ENCODE measurements at places on chromosomes 16 and 17.

DNA sequence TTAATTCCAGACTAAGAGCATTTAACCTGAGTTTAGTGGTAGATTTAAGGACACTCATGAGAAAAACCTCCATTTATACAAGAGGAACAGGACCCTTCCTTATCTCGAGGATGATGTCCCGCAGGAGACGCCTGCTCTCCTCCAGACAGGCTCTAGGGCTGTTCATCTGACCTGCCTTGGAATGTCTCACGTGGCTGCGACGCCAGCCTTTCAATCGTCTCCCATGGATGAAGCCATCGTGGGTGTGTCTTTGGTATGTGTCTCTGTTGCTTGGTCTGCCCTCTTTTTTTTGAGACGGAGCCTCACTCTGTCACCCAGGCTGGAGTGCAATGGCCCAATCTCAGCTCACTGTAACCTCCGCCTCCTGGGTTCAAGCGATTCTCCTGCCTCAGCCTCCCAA, 16.5 kb downstream of the CHMP6 start:
- no peaks in the 10 kb centered on the region for H3K36me3 ChIP-seq
- peaks cover 16% of the 10 kb centered on the region for H3K27me3 ChIP-seq
- peaks cover 17% of the 10 kb centered on the region for H3K4me1 ChIP-seq
- no peak overlapping the region for H3K4me3 ChIP-seq
- no peak for DNase-seq
- H3K27ac ChIP-seq, result no peak overlapping the region

DNA sequence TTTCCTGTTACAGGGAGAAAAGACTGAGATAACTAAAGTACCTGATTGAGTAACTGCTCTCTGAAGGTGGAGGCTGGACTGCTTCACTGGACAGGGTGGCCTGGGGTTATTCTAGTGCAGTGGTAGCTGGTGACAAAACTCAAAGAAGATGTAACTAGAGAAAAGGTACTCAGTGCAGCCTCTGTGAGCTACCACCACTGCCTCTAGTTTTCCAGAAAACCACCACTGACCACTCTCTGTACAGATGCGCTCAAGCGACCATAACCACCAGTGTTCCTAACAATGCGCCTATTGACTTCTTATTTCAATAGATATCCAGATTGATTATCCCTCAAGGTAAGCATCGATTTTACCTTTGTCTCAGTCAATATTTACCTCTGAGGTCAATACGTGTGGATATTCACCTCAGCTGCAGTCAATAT, 492.2 kb downstream of the WWOX start:
- H3K4me3 ChIP-seq, result no peak overlapping the region
- no peak overlapping the region for H3K27ac ChIP-seq
- H3K36me3 ChIP-seq, result no peaks in the 10 kb centered on the region

DNA sequence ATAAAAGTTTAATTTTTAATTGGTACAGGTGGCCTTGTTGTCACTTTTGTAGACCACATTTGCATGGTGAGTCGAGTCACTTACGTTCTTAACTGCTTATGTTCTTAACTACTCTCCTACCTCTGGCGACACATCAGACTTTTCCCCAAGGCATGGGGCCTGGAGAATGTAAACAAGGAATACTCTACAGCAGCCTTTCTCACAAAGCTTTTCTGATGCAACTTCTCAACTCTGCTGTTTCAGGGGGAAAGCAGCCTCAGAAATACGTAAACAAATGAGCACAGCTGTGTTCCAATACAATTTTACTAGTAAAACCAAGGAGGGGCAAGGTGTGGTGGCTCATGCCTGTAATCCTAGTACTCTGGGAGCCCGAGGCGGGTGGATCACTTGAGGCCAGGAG, 6.9 kb downstream of the KARS1 start:
- H3K36me3 ChIP-seq, result peaks cover 60% of the 10 kb centered on the region
- no peak overlapping the region for H3K27ac ChIP-seq
- H3K27me3 ChIP-seq, result no peaks in the 10 kb centered on the region
- peaks cover 15% of the 10 kb centered on the region for H3K4me1 ChIP-seq
- no peak overlapping the region for H3K4me3 ChIP-seq
- DNase-seq, result no peak

- H3K27ac ChIP-seq, result peak overlapping the region; percentile 87
- H3K27me3 ChIP-seq, result no peaks in the 10 kb centered on the region
- H3K4me1 ChIP-seq, result peaks cover 39% of the 10 kb centered on the region
- no peak overlapping the region for H3K4me3 ChIP-seq
- no peak for DNase-seq
Measured at GRCh38 chr17:59848778-59849177, 44.0 kb downstream of the TUBD1 start.

DNA sequence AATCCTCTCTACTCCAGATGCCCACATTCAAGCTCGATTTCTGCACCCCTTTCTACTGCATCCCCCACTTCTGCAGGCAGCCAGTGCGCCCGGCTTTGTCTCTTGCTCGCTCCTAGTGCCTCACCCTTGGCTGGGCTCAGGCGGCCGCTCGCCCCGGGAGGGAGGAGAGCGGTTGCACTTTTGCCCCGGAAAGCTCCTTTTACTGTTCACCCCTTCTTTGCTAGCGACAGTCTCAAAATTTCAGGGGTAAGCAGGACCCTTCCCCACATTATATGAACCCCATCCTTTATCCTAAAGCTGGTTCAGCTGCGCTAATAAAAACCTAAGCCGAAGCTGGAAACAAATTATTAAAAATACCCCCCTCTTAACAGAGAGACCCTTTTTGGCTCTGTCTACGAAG, 1.0 kb downstream of the HOXB5 start:
- H3K4me1 ChIP-seq, result peaks cover 50% of the 10 kb centered on the region
- H3K4me3 ChIP-seq, result peak overlapping the region; percentile 54
- H3K36me3 ChIP-seq, result no peaks in the 10 kb centered on the region

DNA sequence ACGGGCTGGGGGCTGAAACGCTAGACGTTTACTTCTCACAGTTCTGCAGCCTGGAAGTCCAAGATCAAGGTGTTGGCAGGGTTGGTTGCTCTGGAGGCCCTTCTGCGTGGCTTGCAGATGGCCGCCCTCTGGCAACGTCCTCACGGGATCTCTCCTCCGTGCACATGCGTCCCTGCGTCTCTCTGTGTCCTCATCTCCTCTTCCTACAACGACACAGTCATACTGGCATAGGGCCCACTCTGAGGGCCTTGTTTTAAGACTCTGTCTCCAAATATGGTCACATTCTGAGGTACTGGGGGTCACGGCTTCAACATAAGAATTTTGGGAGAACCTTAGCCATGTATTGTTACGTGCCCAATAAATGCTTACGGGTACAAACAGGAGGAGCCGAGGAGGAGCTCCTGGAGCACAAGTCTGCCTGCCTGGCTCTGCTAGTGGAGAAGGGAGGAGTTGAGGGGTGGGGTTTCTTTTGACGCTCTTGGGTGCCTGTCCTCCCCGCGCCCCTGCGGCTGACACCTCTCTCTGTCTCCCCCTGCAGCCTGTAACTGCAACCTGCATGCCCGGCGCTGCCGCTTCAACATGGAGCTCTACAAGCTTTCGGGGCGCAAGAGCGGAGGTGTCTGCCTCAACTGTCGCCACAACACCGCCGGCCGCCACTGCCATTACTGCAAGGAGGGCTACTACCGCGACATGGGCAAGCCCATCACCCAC, 141.1 kb downstream of the NTN1 start:
- no peak for DNase-seq
- peak overlapping the region; percentile 65 for H3K27ac ChIP-seq
- peaks cover 31% of the 10 kb centered on the region for H3K4me1 ChIP-seq
- peaks cover 39% of the 10 kb centered on the region for H3K36me3 ChIP-seq
- no peaks in the 10 kb centered on the region for H3K27me3 ChIP-seq

GRCh38 chr17:65171752-65172151, 34.6 kb downstream of the RGS9 start:
- no peak overlapping the region for H3K27ac ChIP-seq
- H3K36me3 ChIP-seq, result no peaks in the 10 kb centered on the region
- no peak for DNase-seq
- peaks cover 18% of the 10 kb centered on the region for H3K4me1 ChIP-seq
- no peak overlapping the region for H3K4me3 ChIP-seq

GRCh38 chr16:3670711-3671110, 16.2 kb downstream of the DNASE1 start:
- no peak overlapping the region for H3K4me3 ChIP-seq
- no peak overlapping the region for H3K27ac ChIP-seq
- no peaks in the 10 kb centered on the region for H3K27me3 ChIP-seq
- peaks cover 83% of the 10 kb centered on the region for H3K36me3 ChIP-seq
- no peak for DNase-seq

- H3K27me3 ChIP-seq, result no peaks in the 10 kb centered on the region
- peak overlapping the region; percentile 84 for H3K27ac ChIP-seq
- no peak for DNase-seq
- H3K4me3 ChIP-seq, result no peak overlapping the region
- H3K4me1 ChIP-seq, result peaks cover 49% of the 10 kb centered on the region
Measured at GRCh38 chr17:17849147-17849820, 12.5 kb upstream of the SREBF1 start.

GRCh38 chr16:4021070-4021779, 95.0 kb downstream of the ADCY9 start:
- peaks cover 20% of the 10 kb centered on the region for H3K4me1 ChIP-seq
- no peak overlapping the region for H3K4me3 ChIP-seq
- no peak for DNase-seq

GRCh38 chr17:7496470-7497183, 12.5 kb downstream of the POLR2A start:
- H3K27ac ChIP-seq, result peak overlapping the region; percentile 41
- H3K4me1 ChIP-seq, result peaks cover 10% of the 10 kb centered on the region
- H3K4me3 ChIP-seq, result no peak overlapping the region

- no peak overlapping the region for H3K27ac ChIP-seq
- peak overlapping the region; percentile 37 for H3K4me3 ChIP-seq
- peaks cover 34% of the 10 kb centered on the region for H3K4me1 ChIP-seq
- peaks cover 40% of the 10 kb centered on the region for H3K36me3 ChIP-seq
- DNase-seq, result no peak
Measured at GRCh38 chr16:2237493-2238149, 1.4 kb downstream of the DNASE1L2 start.

DNA sequence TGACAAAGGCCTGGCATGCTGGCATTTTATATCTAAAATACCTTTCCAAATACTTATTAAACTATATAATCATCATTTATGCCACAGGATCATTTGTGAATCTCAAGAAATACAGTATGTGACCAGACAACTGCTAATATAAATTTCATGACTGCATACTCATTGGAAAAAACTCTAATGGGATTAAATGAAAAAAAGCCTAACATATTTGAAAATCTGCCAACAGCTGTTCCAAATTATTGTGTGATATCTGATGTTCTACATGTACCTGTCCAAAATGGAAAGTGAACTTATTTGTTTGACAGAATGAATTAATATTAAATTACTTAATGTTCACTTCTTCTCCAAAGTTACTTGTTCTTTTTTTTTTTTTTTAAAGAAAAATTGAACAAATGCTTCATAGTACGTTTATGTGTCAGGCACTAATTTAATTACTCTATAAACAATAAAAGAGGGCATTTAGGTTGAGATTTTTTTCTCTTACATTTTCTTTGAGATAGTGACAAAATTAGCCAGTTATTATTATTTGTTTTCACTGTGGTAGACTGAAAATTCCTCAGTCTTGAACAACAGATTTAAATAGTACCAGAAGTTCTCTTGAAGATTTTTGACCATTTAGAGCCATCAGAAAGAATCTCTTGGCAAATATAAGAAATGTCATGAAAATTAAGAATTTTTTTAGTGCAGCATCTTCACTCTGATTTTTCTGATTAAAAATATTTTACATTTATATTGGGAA, 114.0 kb downstream of the FTO start:
- H3K36me3 ChIP-seq, result no peaks in the 10 kb centered on the region
- DNase-seq, result no peak
- peak overlapping the region; percentile 49 for H3K27ac ChIP-seq
- peaks cover 30% of the 10 kb centered on the region for H3K4me1 ChIP-seq
- no peak overlapping the region for H3K4me3 ChIP-seq

DNA sequence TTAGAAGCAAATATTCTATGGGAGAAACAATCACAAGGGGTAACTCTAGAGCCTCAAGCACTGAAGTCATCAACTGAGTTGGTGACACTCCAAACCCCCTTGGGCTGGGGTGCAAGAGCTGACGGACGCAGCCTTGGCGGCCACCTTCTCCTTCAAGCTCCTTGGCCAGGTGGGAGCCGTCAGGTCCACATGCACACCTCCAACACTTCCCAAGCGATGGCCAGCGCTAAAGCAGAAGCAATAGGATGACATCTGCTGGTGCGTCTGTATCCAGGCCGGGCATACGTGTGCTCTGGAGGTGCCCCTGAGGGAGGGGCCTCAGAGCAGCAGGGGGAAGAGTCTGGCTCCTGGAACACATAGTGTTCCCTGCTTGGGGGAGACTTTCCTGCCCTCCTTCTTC, 12.2 kb upstream of the FOXJ1 start:
- no peaks in the 10 kb centered on the region for H3K36me3 ChIP-seq
- H3K27ac ChIP-seq, result no peak overlapping the region
- DNase-seq, result no peak
- no peak overlapping the region for H3K4me3 ChIP-seq
- no peaks in the 10 kb centered on the region for H3K27me3 ChIP-seq

GRCh38 chr17:38674749-38675615, at the start of gene EPOP:
TSS of gene EPOP (minus strand) at chr17:38674957. CDS start at chr17:38674495, 462 bp downstream.
- peaks cover 15% of the 10 kb centered on the region for H3K27me3 ChIP-seq
- peak within 1 kb of the TSS; percentile 61 for H3K27ac ChIP-seq
- no peaks in the 10 kb centered on the region for H3K36me3 ChIP-seq
- peak; percentile 97 for DNase-seq

Measured in esophagus muscularis mucosa (tissue), 4 donors.